Left ventricle myocardium inferior (tissue), 1 donor: ENCODE measurements at places on chromosomes 7 and 10.
A peak's percentile ranks its signal among the peaks of the same experiment; 100 is the strongest.

DNA sequence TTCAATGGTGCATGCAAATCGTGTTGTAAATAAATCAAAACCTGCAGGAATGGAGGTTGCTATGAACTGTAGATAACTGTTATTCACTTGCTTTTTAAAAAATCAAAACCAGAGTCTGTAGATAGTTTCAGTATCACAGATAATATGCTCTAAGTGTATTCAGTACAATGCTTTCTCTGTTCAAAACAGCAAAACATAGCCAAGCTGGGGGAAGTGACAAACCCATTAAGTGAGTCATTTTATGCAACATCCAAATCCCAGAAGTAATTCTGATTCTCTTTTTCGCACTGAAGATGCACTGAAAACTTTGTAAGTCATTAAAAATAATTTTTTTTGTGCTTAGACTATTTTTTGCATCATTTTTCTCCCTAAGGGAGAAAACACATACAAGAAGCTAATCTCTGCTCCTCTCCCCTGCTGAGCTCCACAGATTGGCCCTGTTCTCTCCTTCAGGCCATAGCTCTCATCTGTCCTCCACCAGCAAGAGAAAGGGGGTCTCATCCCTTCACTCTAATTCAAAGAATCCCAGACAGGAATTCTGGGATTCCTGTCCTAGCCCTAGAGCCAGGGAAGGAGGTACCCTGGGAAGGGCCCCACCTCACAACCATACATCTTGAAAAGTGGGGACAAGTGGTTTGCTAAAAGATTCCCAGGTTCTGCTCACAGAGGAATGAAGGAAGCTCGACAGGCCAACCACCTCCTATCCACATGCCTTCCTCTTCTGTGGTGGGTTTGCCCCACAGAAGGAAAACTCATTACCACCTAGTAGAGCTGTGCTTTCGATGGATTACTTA, 4.9 kb downstream of the PRTFDC1 start:
- peak overlapping the region; percentile 75 for H3K27ac ChIP-seq
- no peak for DNase-seq
- H3K27me3 ChIP-seq: no peaks in the 10 kb centered on the region
- H3K4me3 ChIP-seq: no peak overlapping the region
- no peaks in the 10 kb centered on the region for H3K36me3 ChIP-seq

DNA sequence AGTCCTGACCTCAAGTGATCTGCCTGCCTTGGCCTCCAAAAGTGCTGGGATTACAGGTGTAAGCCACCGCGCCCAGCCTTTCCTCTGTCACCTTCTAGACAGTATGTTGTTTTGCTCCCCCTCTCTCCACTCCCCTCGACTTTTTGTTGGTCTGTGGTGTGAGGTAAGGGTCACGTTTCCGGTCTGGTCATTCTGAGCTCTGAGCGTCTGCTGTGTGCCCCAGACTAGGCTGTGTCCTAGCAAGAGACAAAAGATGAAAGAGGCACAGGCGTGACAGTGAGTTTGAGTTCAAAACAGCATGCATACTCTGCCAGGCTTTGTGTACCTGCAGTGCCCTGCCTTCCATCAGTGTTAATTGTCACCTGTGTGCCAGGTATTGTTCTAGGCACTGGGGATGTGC, 87.4 kb upstream of the PPIF start:
- peaks cover 97% of the 10 kb centered on the region for H3K4me1 ChIP-seq
- no peak for DNase-seq
- no peaks in the 10 kb centered on the region for H3K27me3 ChIP-seq
- no peak overlapping the region for H3K4me3 ChIP-seq
- peak overlapping the region; percentile 82 for H3K27ac ChIP-seq

DNA sequence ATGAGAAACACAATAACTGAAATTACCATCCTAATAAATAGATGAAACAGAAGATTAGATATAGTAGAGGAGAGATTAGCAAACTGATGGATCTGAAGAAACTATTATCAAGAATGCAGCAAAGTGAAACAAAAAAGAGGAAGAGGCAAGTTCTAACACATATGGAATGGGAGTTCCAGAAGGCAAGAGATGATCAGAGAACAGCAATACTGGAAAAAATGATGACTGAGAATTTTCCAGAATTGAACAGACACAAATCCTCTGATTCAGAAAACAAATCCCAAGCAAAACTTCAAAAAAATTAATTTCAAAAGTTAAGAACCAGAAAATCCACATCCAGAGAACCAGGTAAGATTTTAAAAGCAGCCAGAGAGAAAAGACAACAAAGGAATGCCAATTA, 20.2 kb upstream of the CYREN start:
- no peaks in the 10 kb centered on the region for H3K27me3 ChIP-seq
- no peak for DNase-seq
- no peak overlapping the region for H3K4me3 ChIP-seq
- peaks cover 83% of the 10 kb centered on the region for H3K36me3 ChIP-seq

DNA sequence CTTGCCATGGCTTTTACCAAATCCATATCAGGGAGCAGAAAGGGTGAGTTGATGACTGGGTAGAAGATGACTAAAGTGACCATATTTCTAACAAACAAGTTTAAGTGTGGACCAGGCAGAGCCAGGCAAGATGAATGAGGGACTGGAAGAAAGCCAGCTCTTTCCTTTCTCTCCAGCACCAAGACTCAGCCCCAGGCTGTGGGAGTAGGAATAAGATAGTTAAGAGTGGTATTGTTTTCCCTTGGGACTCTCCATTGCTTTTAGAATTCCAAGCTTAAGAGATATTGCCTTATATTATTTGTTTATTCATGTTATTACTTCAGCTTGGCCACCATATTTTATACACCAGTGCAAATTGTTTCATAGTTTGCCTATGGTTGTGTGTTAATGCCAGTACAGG, 28.8 kb upstream of the TSPAN33 start:
- no peaks in the 10 kb centered on the region for H3K4me1 ChIP-seq
- no peak overlapping the region for H3K27ac ChIP-seq
- H3K4me3 ChIP-seq: no peak overlapping the region
- no peak for DNase-seq
- no peaks in the 10 kb centered on the region for H3K36me3 ChIP-seq

DNA sequence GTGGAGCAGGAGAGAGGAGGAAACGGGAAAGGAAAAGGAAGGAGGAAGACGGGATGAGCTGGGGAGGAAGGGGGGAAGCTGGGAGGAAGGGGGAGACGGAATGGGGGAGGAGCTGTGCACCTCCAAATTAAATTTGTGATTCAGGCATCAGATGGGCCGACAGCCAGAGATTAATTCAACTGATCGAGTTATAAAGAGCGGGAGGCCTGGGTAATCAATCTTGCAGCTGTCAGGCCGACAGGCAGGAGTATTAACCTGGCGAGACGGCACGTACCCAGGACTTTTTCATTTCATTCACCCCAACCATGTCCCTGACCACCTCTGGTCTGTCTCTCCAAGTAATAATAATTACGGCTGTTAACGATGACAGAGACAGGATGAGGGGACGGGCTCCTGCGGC, 26.2 kb downstream of the KAZALD1 start:
- peaks cover 100% of the 10 kb centered on the region for H3K27me3 ChIP-seq
- no peak for DNase-seq
- H3K4me3 ChIP-seq: no peak overlapping the region
- H3K27ac ChIP-seq: no peak overlapping the region
- no peaks in the 10 kb centered on the region for H3K4me1 ChIP-seq

GRCh38 chr7:93202594-93203250, 23.5 kb downstream of the HEPACAM2 start:
- peaks cover 14% of the 10 kb centered on the region for H3K27me3 ChIP-seq
- no peaks in the 10 kb centered on the region for H3K36me3 ChIP-seq
- no peak for DNase-seq
- H3K4me1 ChIP-seq: no peaks in the 10 kb centered on the region
- no peak overlapping the region for H3K4me3 ChIP-seq
- H3K27ac ChIP-seq: no peak overlapping the region

DNA sequence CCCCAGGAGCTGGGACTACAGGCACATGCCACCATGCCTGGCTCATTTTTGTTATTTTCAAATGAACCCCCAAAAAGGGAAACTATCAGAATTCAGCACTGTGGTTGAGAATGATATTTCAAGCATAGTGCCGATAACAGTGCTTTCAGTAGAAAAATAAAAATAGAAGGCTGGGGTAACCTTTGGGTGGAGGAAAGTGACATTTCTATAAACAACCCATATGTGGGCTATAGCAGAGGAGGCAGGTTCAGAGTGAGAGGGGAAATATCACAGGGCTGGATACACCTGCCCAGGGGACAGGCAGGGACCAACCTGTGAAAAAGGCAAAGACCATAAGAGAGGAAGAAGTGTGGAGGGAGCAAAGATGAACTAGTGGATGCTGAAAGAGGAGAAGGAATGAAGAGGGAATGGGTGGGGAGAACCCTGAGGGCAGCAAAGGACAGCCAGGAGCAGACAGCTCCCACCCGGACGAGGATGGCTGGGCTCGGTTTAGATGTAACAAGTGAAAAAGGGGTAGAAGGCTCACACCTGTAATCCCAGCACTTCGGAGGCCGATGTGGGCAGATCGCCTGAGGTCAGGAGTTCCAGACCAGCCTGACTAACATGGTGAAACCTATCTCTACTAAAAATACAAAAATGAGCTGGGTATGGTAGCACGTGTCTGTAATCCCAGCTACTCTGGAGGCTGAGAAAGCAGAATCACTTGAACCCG, 56.5 kb downstream of the MAP3K8 start:
- no peak overlapping the region for H3K4me3 ChIP-seq
- no peak for DNase-seq
- peaks cover 18% of the 10 kb centered on the region for H3K27me3 ChIP-seq
- H3K36me3 ChIP-seq: no peaks in the 10 kb centered on the region

DNA sequence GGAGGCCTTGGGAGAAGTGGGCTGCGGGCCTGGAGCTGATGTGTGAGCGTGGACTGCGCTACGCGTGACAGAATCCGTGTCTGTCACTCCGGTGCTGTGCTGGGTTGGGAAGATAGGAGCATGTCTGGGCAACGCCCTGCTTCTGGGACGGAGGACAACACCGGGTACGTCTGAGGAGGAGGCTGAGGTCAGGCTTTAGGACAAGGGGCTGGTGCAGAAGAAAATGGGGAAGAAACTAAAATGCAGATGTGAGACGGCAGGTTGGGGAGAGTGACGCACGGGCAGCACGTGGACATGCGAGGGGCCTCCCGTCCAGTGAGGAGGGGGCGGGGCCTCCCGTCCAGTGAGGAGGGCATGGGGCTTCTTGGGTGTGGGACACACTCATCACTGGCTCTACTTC, 207.4 kb downstream of the DNAJB6 start:
- H3K4me3 ChIP-seq: no peak overlapping the region
- H3K4me1 ChIP-seq: no peaks in the 10 kb centered on the region
- H3K27ac ChIP-seq: no peak overlapping the region
- H3K27me3 ChIP-seq: peaks cover 33% of the 10 kb centered on the region

GRCh38 chr7:65287023-65287422, 86.6 kb upstream of the ZNF92 start:
- no peak overlapping the region for H3K4me3 ChIP-seq
- no peak overlapping the region for H3K27ac ChIP-seq
- no peaks in the 10 kb centered on the region for H3K4me1 ChIP-seq
- no peaks in the 10 kb centered on the region for H3K36me3 ChIP-seq
- H3K27me3 ChIP-seq: peaks cover 6% of the 10 kb centered on the region

DNA sequence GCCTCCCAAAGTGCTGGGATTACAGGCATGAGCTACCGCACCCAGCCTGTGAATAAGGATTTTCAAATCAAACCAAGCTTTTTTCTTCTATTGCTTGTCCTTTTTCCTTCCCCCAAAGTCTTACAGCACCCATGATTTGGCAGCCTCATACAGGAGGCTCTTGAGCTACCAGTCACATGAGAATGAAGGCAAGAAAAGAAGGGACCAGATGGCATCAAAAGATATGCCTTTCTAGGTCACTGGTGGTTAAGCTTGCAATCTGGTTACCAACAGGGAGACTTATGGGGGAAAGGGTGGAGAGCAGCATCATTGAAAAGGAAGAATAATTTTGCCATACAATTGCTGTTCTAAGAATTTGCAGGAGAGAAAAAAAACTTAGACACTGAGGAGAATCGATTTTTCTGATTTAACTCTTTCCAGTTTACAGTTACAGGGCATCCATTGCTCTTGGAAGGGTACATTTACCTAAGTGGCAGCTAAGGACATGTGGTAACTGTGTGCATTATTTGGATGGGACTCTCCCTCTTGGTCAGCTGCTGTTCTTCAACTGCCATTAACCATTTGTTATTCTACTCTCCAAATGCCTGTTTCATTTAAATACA, 29.5 kb downstream of the SMNDC1 start:
- DNase-seq: no peak
- H3K4me1 ChIP-seq: peaks cover 96% of the 10 kb centered on the region
- peaks cover 6% of the 10 kb centered on the region for H3K36me3 ChIP-seq
- no peak overlapping the region for H3K4me3 ChIP-seq
- no peaks in the 10 kb centered on the region for H3K27me3 ChIP-seq
- peak overlapping the region; percentile 92 for H3K27ac ChIP-seq

DNA sequence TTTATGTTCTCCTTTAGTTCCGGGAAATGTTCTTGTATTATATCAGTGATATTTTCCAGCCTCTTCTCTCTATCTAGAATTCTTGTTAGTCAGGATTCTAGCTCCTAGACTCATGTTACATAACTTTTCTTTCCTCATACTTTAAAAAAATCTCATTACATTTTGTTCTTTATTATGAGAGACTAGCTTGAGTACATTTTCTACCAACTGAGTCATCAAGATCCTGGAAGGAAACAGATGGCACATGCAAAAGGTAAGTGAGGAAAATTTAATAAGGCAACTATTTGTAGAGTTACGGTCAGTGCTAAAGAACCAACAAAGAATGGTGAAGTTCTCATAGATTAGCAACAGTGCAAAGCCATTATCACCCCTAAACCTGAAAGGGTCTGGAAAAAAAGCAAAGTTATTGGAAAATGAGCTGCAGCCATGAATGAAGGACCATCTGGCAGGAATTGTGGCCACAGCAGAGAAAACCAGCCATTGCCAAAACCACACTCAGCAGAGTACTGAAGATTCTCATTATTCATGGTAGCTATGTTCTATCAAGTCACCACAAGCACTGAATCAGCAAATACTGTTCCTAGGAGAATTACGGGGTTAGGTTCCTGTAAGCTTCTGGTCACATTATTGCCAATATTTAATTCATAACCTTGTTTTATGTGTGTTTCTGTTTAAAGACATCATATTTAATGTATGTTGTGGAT, 98.3 kb upstream of the C7orf33 start:
- H3K4me3 ChIP-seq: no peak overlapping the region
- no peaks in the 10 kb centered on the region for H3K4me1 ChIP-seq
- DNase-seq: no peak

DNA sequence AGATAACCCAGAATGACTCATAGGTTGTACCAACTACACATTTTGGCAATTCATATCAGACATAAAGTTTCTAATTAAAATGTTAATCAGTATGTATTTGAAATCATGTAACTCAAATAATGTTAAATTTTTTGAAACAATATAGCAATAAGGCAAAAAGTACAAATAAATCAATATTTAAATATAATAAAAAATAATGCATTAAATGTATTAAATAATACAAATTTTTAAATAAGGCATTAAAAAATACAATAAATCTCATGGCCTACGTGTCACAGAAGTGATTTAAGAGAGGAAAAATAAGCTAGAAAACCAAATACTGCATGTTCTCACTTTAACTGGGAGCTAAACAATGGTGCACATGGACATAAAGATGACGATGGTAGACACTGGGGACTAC, 9.1 kb downstream of the PON2 start:
- no peak for DNase-seq
- H3K4me3 ChIP-seq: no peak overlapping the region
- peaks cover 16% of the 10 kb centered on the region for H3K36me3 ChIP-seq
- H3K27ac ChIP-seq: no peak overlapping the region
- no peaks in the 10 kb centered on the region for H3K27me3 ChIP-seq

- DNase-seq: no peak
- no peaks in the 10 kb centered on the region for H3K36me3 ChIP-seq
Observed at GRCh38 chr7:120394595-120394994, 121.6 kb downstream of the KCND2 start.

- H3K27ac ChIP-seq: no peak overlapping the region
- no peaks in the 10 kb centered on the region for H3K4me1 ChIP-seq
- no peak overlapping the region for H3K4me3 ChIP-seq
- no peaks in the 10 kb centered on the region for H3K27me3 ChIP-seq
- DNase-seq: no peak
Observed at GRCh38 chr7:115132096-115132495, 210.2 kb downstream of the MDFIC start.
